ENCODE measurements at places on chromosomes 5 and 9. TPM values are rescaled to one million over a fixed set of nuclear protein-coding genes. Genes with fewer than 3 reads are reported as not detected.

- DNase-seq, result no peak
These were observed 1.4 kb downstream of the ADAMTS12 start for GRCh38 chr5:33890131-33891032.

DNA sequence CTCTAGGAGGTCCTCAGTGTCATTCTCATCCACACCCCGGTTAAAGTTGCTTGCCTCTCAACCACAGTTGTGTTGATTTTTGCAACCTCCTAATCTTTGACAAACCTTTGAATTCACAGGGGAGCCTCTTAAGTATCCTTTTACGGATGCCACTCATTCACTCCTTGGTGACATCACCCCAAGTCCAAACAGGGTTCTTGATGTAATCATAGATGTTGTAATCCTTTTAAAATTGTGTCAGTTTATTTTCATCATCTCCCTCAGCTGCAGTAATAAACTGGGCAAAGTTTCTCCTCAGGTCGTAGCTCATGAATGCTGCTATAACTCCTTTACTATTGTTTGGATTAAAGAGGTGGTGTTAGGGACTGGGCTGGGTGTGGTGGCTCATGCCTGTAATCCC, 637.2 kb upstream of the NUDT12 start:
- no peak for DNase-seq

DNA sequence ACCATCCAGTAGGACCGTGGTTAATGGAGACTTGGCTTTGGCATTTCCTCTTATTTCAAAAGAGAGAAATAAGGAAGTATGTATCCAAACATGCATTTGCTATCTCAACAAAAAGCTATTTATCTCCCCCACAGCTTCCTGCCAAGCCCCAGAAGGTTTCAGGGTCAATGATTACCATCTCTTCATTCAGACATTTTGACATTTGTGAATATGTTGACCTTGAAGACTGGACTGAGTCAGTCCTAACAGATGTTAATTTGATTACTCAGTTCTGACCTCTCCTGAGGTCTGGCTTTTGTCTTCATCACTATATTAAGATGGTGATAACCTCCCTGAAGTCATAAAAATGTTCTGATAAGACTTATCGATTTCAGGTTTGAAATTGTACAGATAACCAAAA, 479.4 kb downstream of the AGTPBP1 start:
- no peak for DNase-seq

DNA sequence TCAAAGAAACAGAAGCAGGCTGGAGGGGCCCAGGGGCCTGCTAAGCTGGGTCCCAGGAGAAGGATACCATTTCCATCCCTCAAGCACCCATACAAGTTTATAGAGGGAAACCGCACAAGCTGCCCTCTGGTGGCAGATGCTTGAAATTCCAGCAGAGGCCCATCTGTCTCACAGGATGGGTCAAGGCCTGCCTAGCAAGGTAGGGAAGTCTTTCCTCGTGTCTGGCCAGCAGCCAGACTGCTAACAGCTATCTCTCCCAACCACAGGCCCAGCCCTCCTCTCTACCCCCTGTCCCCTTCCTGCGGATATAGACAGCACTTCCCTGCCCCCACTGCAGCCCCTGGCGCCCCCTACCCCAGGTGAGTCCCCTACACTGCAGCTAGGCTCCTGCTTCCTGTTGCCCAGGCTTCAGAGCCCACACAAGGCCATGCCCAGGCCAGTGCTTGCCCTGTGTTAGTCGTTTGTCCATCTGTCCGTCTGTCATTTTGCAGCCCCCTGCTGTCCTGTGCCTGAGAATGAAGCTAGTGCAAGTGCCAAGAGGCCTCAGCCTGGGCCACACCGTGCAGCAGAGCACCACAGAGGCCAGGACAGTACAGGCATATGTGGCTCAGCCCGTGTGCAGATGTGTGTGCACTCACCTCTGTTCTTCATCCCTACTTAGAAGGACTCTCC, 26.2 kb downstream of the TCF7 start:
- DNase-seq, result no peak

GRCh38 chr5:180669661-180670060, 20.3 kb upstream of the FLT4 start:
- DNase-seq, result no peak

Gene CHSY3
- total RNA-seq, result not detected

Gene ARID3C
- 0.33 TPM for total RNA-seq

Gene PCDHB6
- total RNA-seq, result 1.9 TPM

Measured in Panc1 (cell line).